ENCODE measurements at places on chromosomes 6 and 20.

GRCh38 chr20:43550456-43550855 is 8.4 kb upstream of the SGK2 start:
- no peak for DNase-seq
- no peak overlapping the region for H3K4me3 ChIP-seq
- no peak overlapping the region for H3K27ac ChIP-seq
- H3K27me3 ChIP-seq: no peaks in the 10 kb centered on the region

DNA sequence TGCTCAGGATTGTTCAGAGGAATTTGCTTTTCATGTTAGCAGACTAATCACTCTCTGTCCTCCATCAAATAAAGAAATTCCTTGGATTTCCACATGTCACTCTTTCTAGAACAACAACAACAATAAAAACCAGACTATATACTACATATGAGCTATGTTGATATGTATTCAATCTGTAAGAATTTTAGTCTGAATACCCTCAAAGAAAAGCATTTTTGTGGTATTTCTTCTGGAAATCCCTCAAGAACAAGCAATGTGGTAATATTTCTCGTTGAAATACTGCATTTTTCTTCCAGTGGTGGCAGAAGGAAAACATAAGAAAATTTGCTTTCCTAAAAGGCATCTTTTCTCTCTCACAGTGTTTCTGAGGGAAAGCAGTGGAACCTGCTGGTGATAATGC is 312.6 kb upstream of the RSPO3 start:
- no peak overlapping the region for H3K4me3 ChIP-seq
- no peaks in the 10 kb centered on the region for H3K36me3 ChIP-seq
- no peaks in the 10 kb centered on the region for H3K4me1 ChIP-seq
- DNase-seq: no peak
- H3K27ac ChIP-seq: no peak overlapping the region

GRCh38 chr6:150747155-150747554 is 118.3 kb upstream of the MTHFD1L start:
- no peak overlapping the region for H3K4me3 ChIP-seq
- no peaks in the 10 kb centered on the region for H3K4me1 ChIP-seq
- H3K27me3 ChIP-seq: no peaks in the 10 kb centered on the region
- no peaks in the 10 kb centered on the region for H3K36me3 ChIP-seq
- H3K27ac ChIP-seq: no peak overlapping the region

DNA sequence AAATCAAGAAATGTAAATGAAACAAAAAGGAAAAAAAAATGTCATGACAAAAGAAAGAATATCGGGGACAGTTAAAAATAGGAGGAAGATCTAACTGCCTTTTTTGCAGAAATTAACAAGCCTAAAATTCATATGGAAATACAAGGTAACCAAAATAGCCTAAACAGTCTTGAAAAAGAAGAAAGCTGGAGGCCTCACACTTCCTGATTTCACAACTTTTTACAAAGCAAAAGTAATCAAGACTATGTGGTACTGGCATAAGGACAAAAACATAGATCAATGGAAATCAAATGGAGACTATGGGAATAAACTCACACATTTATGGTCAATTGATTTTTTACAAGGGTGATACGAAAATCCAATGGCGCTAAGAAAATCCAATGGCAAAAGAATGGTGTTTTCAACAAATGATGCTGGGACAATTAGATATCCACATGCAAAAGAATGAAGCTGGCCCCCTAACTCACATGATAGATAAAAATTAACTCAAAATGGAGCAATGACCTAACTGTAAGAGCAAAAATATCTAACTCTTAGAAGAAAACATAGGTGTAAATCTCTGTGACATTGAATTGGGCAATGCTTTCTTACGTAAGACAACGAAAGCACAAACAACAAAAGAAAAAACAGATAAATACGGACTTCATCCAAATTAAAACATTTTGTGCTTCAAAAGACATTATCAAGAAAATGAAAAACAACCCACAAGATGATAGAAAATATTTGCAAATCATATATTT is 24.5 kb downstream of the MAP3K5 start:
- no peak overlapping the region for H3K4me3 ChIP-seq
- no peak overlapping the region for H3K27ac ChIP-seq
- H3K4me1 ChIP-seq: no peaks in the 10 kb centered on the region
- H3K36me3 ChIP-seq: no peaks in the 10 kb centered on the region
- no peak for DNase-seq

DNA sequence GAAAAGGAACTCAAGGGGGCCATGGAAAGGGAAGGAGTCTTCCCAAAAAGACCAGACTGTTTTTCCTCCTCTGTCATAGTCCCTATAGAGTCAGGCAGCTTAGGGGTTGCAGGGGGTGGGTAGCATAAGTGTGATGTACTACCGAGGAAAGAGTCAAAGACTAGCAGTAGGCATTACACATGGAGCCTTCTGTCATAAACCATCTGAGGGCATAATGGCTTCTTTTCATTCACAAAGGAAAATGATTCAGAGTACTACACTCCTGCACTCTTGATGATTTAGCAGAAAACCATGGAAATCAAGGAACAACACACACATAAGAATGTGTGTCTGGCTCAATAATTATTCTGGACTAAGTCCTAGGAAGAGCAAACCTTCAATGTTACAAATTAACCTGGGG is 14.9 kb downstream of the PLN start:
- H3K4me1 ChIP-seq: no peaks in the 10 kb centered on the region
- no peak for DNase-seq
- no peaks in the 10 kb centered on the region for H3K36me3 ChIP-seq
- H3K27me3 ChIP-seq: no peaks in the 10 kb centered on the region
- no peak overlapping the region for H3K27ac ChIP-seq

- H3K4me3 ChIP-seq: peak overlapping the region; percentile 46
- peak overlapping the region; percentile 98 for H3K27ac ChIP-seq
- H3K36me3 ChIP-seq: no peaks in the 10 kb centered on the region
- peaks cover 59% of the 10 kb centered on the region for H3K4me1 ChIP-seq
These were observed 129.9 kb downstream of the UTRN start for GRCh38 chr6:144415014-144415413.

- peaks cover 9% of the 10 kb centered on the region for H3K4me1 ChIP-seq
- DNase-seq: no peak
- H3K36me3 ChIP-seq: no peaks in the 10 kb centered on the region
- H3K4me3 ChIP-seq: no peak overlapping the region
These were observed 147.4 kb downstream of the BACH2 start for GRCh38 chr6:90149280-90149679.

DNA sequence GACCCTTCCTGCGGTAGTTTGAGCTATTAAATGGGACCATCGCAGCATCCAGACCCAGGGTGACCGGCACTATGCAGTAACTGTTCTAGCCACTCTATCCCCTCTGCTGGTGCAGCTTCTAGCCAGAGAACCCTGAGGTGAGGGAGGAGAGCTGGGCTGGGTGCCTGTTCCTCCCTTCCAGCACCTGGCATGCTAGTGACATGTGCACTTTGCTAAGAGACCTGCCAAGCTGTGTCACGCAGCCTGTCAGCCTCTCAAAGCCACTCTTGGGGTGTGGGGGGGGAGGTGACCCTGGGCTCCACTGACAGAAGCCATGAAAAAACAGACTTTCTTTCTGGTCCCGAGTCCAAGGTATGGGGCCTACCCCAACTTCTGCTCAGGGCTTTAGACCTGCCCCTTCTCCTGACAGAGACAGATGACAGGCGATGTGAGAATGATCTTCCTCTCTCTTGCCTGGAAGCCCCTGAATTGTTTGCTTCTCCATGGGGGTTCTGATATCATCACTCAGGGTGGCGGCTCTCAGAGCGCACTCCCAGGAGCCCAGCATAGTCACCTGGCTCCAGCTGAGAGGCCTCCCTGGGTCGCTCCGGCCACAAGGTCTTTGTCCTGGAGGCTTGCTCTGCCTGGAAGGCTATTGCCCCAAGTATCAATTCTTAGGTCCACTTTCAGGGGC is 47.2 kb upstream of the MLN start:
- H3K4me3 ChIP-seq: no peak overlapping the region
- peaks cover 12% of the 10 kb centered on the region for H3K27me3 ChIP-seq
- H3K4me1 ChIP-seq: no peaks in the 10 kb centered on the region
- no peaks in the 10 kb centered on the region for H3K36me3 ChIP-seq
- H3K27ac ChIP-seq: no peak overlapping the region

DNA sequence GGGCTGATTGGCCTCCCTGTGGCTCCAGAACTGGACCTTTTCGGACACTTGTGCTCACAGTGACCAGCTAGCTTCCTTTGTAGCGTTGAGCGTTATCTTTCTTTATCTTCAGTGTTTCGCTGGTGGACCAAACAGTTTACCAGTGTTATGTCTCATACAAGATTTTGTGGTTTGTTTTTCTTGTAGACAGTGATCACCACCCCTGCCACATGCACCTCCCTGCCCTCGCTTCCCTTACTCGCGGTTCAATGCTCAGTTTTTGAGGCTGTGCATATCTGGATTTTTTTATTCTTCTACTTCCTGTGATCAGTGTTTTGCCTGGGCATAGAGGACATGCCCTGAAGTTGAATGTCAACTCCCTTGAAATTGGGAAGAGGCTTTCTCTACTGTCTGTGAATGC is 16.4 kb downstream of the MYT1 start:
- H3K27ac ChIP-seq: no peak overlapping the region
- peaks cover 30% of the 10 kb centered on the region for H3K27me3 ChIP-seq
- no peaks in the 10 kb centered on the region for H3K4me1 ChIP-seq
- no peak overlapping the region for H3K4me3 ChIP-seq
- no peaks in the 10 kb centered on the region for H3K36me3 ChIP-seq

DNA sequence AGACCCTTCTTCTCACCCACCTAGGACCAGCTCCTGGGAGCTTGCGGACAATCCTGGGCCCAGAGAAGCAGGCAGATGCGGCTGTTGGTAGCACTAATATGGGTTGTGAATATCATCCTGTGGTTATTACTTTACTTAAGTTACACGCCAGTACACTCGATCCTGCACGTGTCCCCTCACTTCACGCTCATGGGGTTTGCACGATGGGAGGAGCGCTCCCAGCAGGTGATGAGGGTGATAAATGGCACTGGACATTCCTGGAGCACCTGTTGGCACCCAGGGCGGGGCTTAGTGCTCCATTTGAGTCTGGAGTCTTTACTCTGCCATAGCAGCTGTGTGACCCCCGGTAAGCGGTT is 335.1 kb downstream of the PREX1 start:
- H3K4me1 ChIP-seq: peaks cover 14% of the 10 kb centered on the region
- H3K4me3 ChIP-seq: no peak overlapping the region
- H3K36me3 ChIP-seq: no peaks in the 10 kb centered on the region
- no peak for DNase-seq
- no peak overlapping the region for H3K27ac ChIP-seq

DNA sequence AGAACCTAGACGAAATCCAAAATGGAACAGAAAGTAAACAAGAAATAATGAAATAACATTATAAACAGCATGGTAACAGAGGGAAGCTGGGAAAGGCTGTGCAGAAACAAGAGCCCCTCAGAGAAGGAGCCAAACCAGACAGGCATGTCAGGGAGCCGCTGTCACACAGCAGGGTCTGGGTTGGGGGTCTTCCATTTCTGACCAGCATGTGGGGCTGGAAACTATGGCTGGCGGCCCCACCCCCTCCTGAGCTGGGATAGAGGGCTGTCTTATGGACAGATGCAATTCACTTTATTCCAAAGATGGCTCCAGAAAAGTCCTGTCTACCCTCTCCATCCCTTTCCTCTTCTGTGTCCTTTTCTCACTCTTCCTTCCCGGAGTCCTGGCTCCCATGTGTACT is 27.3 kb downstream of the C6orf89 start:
- peak overlapping the region; percentile 66 for H3K27ac ChIP-seq
- peaks cover 47% of the 10 kb centered on the region for H3K4me1 ChIP-seq
- H3K4me3 ChIP-seq: peak overlapping the region; percentile 35
- H3K36me3 ChIP-seq: peaks cover 5% of the 10 kb centered on the region
- H3K27me3 ChIP-seq: no peaks in the 10 kb centered on the region
- no peak for DNase-seq

DNA sequence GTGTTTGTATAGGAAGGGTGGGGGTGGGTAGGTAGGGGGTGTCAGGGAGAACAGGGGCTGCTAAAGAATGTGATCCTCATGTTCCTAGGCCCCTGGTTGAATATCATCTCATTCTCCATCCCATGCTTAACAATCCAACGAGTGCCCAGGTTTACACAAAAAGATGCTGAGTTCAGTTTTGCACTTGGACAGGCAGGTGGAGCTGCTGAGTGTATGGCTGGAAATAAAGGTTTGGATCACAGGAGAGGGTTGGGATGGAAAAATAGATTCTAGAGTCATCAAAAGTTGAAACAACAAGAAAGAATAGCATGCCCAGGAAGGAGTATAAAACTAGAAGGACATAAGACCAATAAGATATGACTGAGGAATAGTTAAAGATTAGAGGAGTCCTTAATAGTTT is 14.2 kb downstream of the CHD6 start:
- H3K36me3 ChIP-seq: peaks cover 25% of the 10 kb centered on the region
- H3K27me3 ChIP-seq: no peaks in the 10 kb centered on the region
- no peak overlapping the region for H3K4me3 ChIP-seq
- no peak for DNase-seq
- H3K4me1 ChIP-seq: no peaks in the 10 kb centered on the region

DNA sequence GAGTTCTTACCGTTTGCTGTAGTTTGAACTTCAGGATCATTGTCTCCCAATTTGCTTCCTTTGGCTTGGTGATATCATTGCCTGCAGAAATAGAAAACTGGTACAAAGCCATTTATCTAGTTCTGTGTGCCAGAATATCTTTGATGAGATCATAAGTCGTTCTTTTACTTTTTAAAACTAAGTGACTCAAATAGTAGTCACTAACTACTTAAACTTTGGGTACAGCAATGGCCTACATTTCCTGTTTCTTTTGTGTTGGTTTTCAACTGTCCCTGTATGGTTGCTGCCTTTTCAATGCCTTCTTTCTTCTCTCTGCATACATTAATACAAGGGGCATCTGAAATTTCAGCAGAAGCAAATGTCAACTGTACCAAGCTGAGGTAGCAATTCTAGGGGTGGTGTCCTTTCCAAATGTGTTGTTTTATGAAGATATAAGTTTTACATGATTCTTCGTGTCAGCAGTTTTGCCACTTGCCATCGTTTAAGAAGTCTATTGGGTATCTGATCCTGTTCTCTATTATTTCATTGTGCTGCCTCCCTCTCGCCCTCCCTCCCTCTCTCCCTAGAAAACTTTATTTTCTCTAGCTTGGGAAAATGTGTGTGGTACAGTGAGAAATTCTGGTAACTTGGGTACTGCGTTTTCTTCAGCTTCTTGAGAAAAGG is 238.5 kb downstream of the FARS2 start:
- peak overlapping the region; percentile 83 for H3K27ac ChIP-seq
- H3K4me1 ChIP-seq: peaks cover 26% of the 10 kb centered on the region
- no peak overlapping the region for H3K4me3 ChIP-seq
- no peaks in the 10 kb centered on the region for H3K27me3 ChIP-seq
- no peaks in the 10 kb centered on the region for H3K36me3 ChIP-seq
